NCI-H1105 (cell line): ENCODE measurements at places on chromosomes 11 and 22.

DNA sequence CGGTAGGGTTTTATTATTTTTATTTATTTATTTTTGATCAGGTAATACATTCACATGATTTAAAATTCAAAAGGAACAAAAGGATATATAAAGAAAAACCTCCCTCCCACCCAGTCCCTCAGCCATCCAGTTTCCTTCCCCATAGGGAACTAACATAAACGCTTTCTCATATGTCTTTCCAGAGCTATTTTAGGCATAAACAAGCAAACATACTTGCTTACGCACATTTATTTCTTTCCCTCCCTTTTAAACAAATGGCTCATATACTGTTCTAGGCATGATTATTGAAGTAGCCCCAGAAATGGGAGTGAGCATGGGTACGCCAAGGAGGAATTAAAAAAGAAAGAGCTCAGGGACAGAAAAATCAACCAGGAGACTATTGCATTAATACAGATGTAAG, 63.7 kb downstream of the LIF start:
- DNase-seq: no peak

- no peak for DNase-seq
Observed at GRCh38 chr22:49372111-49372529, 455.6 kb downstream of the BRD1 start.

DNA sequence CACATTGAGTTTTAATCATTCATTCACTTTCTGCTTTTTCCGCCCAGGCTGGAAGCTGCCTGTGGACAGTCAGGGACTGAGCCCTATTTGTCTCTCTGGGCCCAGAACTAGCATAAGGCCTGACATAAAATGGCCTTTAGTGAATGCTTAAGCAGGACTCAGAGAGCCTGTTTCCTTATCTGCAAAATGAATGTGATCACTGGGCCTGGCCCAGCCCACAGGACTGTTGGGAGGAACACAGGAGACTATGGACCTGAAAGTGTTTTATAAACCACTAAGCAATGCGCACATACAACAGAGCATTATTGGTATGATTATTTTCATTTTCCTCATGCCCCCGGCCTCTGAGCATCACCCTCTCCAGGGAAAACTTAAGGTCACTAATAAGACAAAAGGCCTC, 3.9 kb upstream of the MYH9 start:
- DNase-seq: no peak

DNA sequence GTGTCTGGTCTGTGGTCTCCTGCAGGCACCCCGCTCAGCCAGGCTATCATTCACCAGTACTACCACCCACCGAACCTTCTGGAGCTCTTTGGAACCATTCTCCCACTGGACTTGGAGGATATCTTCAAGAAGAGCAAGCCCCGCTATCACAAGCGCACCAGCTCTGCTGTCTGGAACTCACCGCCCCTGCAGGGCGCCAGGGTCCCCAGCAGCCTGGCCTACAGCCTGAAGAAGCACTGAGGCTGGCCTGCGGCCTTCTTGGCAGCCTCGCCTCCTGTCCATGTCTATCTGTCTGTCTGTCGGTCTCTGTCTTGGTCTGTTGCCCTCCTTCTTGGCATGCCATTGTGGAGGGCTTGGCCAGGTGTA, 27.9 kb downstream of the INCENP start:
- no peak for DNase-seq

GRCh38 chr11:73229321-73229895, 11.3 kb downstream of the P2RY2 start:
- no peak for DNase-seq

GRCh38 chr22:43337385-43337784, 5.8 kb downstream of the SCUBE1 start:
- DNase-seq: no peak

DNA sequence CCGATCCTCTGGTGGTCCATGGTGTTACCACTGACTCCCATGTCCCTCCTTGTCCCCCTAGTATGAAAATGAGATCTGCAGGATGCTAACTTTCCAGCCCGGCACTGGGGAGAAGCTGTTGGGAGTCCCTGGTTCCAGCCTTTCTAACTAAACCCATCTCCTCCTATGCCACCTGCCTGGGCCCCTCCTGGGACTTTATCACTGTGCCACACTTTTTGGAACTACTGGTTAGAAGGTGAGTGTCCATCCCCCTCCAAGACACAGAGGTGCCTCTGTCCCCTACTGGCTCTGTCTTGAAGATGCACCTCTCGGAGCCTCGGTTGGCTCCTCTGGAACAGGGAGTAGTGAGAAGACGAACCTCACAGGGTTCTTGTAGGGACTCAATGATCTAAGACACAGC, at the start of gene RGL4:
Gene RGL4, plus strand, starts transcription at position 301 of the 400 bp plus-strand sequence. CDS start 1,018 bp downstream, outside the sequence.
- no peak for DNase-seq

- DNase-seq: no peak
Observed at GRCh38 chr11:122115524-122116379, at the start of gene BLID. TSS of gene BLID (minus strand) at chr11:122116215. CDS start at chr11:122115922, 293 bp downstream.

DNA sequence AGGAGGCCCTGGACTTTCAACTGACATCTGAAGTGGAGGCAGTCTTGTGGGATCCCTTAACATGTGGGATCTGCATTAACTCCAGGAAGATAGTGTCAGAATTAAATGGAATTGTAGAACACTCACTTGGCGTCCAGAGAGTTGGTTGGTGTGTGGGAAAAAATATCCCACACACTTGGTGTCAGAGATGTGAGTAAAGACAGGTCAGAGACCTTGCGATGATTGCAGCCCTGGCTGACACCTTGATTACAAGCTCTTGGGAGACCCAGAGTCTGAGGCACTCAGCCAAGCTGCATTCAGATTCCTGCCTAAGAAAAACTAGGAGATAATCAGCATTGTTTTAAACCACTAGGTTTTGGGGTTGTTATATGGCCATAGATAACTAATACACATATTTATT, 7.2 kb upstream of the TPCN2 start:
- no peak for DNase-seq

GRCh38 chr11:125090816-125091215, 20.6 kb downstream of the TMEM218 start:
- no peak for DNase-seq
